ENCODE measurements at places on chromosomes 2 and 18.

DNA sequence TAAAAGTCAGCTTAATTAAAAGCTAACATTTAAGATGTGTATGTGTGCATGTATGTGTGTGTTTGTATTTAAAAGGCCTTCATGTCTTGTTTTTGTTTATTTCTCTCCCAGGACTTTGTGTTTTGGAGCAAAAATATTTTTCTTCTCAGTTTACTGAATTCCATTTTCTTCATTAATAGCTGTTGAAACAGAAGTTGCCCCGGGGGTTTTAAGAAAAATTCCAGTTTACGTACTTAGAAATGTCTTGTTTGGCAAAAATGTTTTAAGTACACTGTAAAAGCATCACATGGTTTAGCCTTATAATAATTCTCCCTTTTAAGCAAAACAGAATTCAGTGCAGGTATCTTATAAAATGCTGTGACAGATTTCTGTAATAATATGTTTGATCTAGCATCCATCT is 1233.0 kb upstream of the NRXN1 start:
- no peak for DNase-seq

DNA sequence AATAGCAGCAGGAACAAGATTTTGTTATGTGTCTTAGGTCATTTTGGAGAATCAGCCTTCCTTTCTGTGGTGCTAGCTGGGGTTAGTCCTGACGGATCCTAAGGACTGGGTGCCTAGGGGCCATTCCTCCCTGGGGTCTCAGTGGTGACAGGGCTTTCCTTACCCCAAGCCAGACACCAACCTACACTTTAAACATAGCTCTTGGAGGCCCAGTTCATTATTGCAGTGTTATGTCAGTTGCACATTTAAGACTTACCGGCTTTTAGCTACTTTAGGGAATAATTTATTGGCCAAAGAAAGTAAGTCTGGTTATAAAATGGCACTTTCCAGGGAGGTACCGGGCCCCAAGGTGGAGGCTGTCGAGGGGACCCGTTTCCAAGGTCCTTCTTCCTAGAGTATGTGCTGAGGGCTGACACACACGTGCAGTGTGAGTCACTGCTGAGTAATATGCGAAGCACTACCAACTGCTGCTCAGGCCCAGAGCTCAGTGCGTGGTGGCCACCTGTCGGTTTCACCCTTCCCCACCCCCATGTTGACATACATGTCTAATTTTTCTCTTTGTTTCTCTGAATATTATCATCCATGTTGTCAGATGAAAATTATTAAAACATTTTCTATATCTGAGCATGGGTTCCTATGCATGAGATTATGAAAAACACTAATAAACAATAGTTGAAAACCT is 37.0 kb upstream of the GRHL1 start:
- DNase-seq = peak; percentile 17

- no peak for DNase-seq
Measured at GRCh38 chr2:88250404-88250803, 80.3 kb downstream of the THNSL2 start.

GRCh38 chr18:11649839-11650238 is 39.2 kb upstream of the GNAL start:
- DNase-seq = no peak

DNA sequence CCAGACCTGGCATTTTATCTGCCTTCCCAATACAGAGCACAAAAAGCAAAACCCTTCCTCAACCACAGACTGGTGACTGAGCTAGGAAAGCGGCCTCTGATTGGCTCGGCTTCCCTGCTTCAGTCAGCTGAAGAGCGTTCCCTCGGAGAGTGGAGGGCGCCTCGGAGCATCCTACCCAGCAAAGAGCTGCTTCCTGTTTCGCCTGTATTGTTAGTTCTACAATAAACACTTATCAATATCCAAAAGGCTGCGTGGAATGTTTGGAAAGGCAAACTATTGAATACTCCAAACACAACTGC is 125.0 kb downstream of the CACNB4 start:
- DNase-seq = no peak
